Activated CD4-positive, alpha-beta T cell treated with anti-CD3 and anti-CD28 coated beads for 4 hours (primary cell): ENCODE measurements at places on chromosomes 3 and 15.

GRCh38 chr15:41511331-41511898, 2.2 kb downstream of the LTK start:
- DNase-seq: no peak

DNA sequence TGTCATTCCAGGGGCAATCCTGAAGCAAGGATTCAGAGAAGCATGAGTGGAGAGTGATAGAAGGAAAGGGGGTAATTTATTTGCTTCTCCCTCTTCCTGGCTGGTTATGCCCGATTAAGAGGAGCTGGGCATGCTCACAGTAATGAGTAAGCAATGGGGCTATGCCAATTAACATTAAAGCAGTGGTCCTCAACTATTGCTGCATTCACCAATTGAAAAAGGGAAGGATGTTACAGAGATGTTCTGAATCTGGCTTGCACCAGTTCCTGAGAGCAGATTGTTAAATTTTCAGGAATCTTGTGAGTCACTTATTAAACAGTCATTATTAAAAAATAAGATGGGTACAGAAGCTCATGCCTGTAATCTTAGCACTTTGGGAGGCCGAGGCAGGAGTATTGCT, 85.9 kb upstream of the ZBTB20 start:
- DNase-seq: no peak

GRCh38 chr15:76566276-76566675, 229.7 kb downstream of the ISL2 start:
- no peak for DNase-seq

DNA sequence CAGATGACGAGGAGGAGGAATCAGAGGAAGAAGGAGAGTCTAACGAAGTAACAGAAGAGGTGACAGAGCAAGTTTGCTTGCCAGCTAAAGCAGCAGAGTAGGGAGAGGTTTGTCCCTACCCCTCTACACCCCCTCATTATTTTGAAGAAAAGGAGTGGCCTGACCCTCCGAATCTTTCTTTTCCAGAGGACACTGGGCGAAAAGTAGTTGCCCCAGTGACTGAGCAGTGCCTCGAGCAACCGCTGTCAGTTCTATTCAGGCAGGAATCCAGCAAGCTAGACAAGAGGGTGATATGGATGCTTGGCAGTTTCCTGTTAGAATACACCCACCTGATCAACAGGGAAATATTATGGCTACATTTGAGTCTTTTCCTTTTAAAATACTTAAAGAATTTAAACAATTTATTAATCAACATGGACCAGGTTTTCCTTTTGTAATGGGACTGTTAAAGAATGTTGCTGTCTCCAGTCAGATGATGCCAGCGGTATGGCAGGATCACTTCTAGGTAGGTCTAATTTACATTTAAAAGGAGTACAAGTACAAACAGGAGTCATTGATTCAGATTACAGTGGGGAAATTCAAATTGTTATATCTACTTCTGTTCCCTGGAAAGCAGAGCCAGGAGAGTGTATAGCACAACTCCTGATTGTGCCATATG, 31.9 kb upstream of the ACVR2B start:
- no peak for DNase-seq

- no peak for DNase-seq
These were observed 44.1 kb downstream of the CPN2 start for GRCh38 chr3:194306771-194307640.

- DNase-seq: no peak
These were observed 288.0 kb downstream of the UACA start for GRCh38 chr15:70475407-70475781.

DNA sequence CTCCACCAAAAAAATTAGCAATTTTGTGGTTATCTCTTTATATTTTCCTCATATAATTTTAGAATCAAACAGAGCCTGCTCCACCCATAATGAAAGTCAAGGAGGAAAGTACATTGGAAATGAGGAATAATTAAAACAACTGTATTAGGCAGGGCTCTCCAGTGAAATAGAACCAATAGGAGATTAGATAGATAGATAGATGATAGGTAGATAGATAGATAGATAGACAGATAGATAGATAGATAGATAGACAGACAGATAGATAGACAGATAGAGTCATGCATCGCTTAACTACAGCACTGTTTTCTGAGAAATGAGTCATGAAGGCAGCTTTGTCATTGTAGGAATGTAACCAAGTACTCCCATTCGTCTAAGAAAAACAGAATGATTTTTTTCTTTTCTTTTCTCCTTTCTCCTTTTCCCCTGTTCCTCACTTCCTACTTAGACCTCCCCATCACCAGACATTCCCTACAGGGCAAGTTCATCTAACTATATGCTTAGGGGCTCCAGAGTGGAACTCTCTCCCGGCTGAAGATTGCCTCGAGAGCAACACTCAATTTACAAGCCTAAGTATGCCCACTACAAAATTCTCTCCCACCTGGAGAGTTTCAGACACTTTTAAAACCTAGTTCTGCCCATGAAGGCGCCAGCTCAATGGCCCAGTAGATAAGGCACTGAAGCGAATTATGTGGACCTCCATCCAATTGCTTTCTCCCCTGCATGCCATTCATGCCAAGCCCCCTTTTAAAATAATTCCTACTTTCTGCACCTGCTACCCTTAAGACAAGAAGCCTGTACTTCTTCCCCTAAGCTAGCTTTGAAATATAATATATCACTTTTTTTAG, 53.3 kb upstream of the LIPC start:
- DNase-seq: no peak
